GF-D8 (cell line): ENCODE measurements at places on chromosomes 2 and 18.

- no peak for DNase-seq
These were observed 21.2 kb downstream of the SH3BP4 start for GRCh38 chr2:234973008-234973407.

DNA sequence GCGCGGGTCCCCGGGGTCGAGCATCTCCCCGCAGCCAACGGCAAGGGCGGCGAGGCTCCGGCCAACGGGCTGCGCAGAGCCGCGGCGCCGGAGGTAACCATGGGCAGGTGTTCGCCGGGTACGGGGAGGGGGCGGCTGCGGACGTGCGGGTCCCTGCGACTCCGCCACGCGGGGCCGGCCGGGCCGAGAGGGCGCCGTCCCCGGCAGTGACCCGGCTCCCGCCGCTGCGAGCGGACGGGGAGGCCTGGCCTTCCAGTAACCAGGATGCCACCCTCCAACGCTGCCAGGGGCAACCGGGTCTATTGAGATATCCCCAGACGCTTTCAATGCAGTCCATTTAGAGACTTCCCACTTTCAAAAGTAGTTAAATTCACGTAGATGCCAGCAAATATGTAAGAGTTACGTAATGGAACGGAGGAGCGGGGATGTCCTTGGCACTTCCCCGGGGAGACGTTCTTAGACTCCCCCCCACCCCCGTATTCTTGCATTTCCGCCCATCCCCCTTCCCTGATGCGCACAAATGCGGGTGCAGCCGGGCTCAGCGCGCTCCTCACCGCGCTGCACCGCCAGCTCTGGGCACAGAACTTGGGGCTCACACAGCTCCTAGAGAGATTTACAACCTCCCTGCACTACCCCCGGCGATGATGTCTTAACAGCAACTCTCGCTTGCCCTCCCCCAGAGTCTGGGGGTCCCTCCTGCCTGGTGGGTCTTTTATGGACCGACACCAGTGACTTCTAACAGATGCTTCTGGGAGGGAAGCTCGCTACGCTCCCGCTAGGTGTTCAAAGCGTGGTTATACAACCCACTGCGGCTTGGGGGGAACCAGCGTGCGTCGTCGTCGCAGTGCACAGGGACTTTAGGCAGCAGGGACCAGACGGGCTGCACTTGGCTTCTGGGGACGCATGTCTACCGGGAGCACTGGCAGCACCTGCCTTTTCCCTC is 657 bp downstream of the SGPP2 start:
- DNase-seq: no peak

DNA sequence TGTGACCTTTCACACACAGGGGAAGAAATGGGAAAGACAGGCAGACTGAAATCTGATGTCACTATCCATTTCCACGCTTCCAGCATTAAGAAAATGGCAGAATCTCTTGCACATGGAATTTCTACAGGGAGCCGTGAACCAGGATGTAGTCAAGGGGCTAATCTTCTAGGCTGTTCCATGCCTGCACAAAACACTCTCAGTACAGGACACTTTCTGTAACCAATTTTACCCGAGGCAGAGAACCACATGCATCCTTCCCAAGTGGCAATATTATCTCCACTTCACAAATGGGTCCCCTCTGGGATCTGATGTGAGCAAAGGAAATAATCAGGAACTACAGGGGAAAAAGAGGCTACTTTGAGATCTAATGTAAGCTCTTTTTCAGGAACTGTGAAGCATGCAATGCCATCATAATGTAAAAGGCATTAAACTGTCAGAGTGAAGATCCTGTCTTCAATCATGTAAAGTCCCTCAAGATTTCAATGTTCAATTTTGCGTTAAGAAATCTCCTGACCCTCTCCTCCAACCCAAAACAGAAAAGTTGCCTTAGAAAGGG is 236.9 kb downstream of the RBM43 start:
- DNase-seq: no peak

GRCh38 chr2:235936493-235936892 is 231.7 kb downstream of the GBX2 start:
- no peak for DNase-seq

DNA sequence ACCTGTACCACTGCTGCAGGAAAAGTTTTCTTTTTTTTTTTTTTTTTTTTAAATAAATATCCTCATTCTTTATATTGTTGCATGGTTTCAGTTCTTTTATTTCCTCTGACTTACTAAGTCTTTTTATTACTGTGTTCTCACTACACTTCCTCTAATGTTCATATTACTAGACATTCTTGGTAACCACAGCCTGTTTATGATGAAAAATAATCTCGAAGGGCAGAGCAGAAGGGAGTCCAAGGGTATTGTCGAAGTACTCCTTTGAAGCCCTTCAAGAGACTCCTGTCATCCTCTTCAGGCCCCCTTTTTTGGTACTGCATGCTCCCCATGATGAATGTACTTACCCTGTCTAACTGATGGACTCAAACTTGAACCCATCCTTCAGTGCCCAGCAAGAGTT is 61.2 kb downstream of the RND3 start:
- DNase-seq: no peak

- DNase-seq: no peak
These were observed 104.7 kb upstream of the NOSTRIN start for GRCh38 chr2:168697668-168698121.

DNA sequence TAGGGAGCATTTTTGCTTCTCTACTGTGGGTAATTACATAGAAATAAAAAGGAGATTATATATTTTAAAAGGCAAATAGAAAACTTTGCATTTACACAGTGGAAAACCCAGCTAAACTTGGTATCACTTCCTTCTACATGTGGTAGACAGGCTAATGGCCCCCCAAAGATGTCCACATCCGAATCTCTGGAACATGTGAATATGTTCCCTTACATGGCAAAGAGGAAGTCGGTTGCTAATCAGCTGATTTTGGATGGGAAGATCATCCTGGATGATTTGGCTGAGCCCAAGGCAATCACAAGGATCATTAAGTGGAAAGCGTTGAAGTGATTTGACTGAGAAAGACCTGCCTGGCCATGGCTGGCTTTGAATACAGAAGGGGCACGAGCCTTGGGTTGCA is 26.2 kb downstream of the CREG2 start:
- no peak for DNase-seq
